Activated gamma-delta T cell (primary cell): ENCODE measurements at places on chromosomes 2 and 18.

GRCh38 chr2:115369400-115369799 is 927.0 kb downstream of the DPP10 start:
- DNase-seq, result no peak

- DNase-seq, result no peak
These were observed 17.1 kb upstream of the VPS4B start for GRCh38 chr18:63439334-63439733.

- no peak for DNase-seq
These were observed 205.1 kb downstream of the ARL4C start for GRCh38 chr2:234291765-234292204.

- peak; percentile 73 for DNase-seq
These were observed at the start of gene NMUR1 for GRCh38 chr2:231530099-231531011. TSS of gene NMUR1 (minus strand) at chr2:231530445. CDS start at chr2:231530361, 84 bp downstream.

DNA sequence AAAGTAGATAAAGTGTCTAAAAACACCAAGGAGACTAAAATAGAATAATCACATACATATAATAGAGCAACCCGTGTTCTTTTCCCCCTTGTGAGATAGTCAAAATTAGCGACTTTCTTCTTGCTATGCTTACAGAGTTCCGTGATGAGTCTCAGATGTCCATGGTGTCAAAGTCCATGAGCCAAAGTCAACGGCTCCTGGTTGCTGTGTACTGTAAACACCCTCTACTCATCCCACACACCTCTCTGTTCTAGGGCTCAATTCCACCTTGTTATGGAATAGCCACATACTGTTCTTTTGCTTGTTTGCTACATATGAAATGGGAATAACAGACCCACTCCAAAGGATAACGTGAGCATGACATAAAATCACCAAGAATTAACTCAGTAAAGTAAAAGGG is 52.5 kb downstream of the GAREM1 start:
- DNase-seq, result no peak

- peak; percentile 77 for DNase-seq
These were observed 2.4 kb upstream of the FOSL2 start for GRCh38 chr2:28390241-28390745.

DNA sequence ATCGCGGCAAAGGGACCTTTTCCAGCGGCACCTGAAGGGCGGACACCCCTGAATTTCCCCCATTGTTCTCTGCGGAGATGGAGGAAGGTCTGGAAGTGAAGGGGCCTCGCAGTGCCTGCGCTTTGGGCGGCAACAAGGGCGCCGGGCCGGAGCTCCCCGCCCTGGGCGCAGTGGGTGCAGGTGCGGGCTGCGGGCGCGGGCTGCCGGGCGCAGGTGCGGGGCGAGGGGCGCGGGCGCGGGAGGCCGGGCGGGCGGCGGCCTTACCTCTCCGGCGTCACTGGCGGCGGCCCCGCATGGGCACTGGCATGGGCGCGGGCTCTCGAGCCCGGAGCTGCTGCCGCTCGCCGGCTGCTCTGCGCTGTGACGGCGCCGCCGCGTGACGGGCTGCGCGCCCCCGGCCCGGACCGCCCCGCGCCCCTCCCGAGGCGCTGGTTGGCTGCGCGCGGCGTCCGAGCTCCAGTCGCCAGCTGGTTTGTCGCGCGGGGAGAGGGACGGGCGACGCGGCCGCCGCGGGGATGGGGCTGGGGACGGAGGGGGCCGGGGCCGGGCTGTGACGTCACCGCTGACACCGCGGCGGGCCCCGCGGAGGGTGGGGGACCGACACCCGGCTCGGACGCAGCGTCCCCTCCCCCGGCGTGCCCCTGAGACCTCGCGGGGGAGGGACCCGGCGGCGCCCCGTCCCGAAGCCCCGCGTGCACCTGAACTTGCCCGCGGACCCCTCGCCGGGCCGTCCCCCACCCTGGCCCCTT is at the start of gene KIF1A:
Gene KIF1A (minus strand): TSS at position 362 of the 749 bp plus-strand sequence. CDS start 22,467 bp downstream, outside the sequence.
- no peak for DNase-seq

DNA sequence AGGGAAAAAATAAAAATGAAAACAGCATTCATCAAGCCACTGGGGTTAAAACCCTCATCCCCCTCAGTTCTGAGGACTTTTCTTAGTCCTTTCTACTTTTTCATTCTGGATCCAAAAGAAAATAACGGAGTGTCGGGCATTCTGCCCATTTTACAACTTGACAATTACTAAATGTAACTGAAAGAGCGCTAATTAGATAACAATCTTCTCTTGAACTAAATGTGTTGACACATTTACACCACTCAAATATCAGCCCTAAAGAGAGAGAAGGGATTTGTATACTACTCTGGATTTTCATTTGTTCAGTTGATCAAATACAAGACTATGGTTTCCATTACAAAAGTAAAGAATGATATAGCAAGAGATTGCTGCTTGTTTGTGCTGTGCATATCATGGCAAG is 27.5 kb downstream of the ABCA12 start:
- DNase-seq, result no peak

DNA sequence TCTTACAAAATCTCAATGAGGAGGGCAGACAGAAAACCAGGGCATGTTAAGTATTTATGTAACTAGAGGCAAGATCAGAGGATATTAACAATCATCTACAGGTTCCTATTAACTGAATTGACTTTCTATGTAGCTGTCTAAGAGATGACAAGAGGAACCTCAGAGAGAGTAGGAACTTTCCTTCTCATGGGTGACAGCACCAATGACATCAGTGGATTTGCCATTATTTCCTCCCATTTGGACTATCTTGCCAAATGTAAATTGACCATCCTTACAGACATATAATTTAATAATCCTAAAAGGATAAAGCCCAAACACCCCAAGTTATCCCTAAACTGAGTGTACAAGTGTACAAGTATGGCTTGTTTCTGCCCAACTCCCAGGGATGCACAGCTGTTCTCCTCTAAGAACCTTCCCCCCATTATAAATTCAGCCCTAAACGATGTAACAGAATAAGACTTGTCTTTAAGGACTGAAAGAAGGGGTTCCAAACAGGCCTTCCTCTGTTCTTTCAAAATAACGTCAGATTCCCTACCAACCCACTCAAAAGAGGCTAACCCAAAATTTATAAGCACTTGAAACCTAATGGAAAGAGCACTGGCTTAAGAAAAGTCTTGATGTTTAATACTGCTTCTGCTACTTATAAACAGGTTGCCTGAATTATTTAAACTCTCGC is 73.4 kb upstream of the CHAC2 start:
- DNase-seq, result no peak

DNA sequence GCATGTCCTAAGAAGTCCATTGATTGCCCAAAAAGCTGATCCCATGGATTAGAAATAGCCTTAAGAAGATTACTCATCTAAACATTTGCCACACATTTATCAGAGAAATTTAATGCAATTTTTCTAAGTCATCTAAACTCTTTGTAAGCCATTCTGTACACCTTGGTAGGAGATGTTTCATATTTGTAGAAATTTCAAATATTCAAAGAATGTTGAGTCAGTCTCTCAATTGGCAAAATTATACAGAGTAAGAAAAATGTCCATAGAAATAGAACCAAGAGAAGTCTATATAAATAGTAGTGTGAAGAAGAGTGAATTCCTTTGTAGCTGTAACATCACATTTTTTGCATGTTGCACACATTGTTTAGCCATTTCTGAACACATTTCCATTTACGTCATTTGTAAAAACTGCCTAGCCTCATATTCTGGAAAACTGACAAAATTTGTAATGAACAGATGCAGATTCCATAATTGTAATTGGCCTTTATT is 128.6 kb downstream of the MSTN start:
- DNase-seq, result no peak

DNA sequence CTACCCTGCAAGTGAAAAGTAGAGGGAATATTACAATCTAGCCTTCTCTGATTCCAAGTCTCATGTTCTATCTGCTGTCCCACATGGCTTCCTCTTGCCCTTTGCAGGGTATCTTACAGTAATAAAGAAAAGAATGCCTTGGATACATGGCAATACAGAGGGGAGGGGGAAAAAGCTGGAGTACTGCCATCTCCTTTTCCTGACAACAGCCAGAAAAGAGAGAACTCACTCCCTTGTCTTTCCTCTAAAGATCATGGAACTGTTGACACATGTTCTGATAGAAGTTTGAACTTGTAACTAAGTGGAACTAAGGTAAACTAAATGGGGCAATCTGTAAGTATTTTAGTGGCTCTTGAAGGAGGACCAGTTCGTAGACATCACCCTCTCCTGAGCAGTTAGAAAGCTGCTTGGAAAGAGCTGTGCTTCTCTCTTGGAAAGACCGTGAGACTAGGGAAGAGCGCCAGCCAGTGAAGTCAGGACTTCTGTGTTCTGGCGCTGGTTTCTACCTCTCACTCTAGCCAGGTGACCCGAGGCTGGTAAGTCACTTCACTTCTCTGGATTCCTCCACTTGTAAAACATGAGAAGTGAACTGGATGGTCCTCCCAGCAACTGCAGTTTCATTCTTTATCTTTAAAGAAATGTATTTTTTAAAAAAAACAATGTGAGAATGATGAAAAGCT is 242.3 kb upstream of the FOSL2 start:
- no peak for DNase-seq

DNA sequence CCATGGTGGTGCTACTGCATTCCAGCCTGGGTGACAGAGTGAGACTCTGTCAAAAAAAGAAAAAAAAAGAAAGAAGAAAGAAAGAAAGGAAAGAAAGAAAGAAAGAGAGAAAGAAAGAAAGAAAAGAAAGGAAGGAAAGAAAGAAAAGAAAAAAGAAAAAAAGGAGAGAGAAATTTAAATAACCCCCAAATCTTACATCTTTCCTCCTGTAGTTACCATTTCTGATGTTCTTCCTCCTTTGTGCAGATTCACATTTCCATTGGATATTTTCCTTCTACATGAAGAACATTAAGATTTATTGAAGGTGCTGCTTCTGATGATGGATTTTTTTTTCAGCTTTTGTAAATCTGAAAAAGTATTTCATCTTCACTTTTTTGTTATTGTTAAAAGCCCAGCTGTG is 97.4 kb upstream of the TGFA start:
- no peak for DNase-seq

DNA sequence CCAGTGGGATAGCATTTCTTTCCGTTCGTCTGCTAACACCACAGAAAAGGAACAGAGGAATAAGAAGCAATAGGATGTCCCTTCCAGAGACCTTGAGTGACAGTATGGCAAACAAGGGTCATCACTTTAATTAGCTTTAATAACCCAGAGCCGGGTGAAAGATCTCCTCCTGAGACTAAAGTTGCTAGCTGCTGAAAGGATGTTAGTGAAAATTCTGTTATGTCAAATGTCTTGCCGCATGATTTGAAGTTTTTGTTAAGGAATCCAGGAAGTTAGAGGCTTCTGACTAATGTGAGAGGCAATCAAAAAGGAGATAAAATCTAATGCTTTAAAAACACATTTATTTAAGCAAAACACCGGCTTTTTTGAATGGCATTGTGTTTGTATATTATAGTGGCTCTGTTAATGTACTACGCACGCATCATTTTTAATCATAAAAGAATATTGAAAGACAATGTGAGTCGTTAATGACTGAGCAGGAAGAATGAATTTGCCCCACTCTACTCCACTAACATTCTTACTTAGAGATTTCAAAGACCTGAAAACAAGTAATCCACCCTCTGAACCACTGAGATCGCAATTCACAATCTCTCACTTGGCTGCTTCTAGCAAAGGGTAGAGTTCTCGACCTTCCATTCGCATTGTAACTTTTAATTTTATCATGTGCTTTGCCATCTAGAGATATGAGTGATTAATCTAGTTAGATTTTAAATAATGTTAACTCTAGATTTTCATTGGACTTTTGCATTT is 536.6 kb downstream of the LRRTM4 start:
- DNase-seq, result no peak

DNA sequence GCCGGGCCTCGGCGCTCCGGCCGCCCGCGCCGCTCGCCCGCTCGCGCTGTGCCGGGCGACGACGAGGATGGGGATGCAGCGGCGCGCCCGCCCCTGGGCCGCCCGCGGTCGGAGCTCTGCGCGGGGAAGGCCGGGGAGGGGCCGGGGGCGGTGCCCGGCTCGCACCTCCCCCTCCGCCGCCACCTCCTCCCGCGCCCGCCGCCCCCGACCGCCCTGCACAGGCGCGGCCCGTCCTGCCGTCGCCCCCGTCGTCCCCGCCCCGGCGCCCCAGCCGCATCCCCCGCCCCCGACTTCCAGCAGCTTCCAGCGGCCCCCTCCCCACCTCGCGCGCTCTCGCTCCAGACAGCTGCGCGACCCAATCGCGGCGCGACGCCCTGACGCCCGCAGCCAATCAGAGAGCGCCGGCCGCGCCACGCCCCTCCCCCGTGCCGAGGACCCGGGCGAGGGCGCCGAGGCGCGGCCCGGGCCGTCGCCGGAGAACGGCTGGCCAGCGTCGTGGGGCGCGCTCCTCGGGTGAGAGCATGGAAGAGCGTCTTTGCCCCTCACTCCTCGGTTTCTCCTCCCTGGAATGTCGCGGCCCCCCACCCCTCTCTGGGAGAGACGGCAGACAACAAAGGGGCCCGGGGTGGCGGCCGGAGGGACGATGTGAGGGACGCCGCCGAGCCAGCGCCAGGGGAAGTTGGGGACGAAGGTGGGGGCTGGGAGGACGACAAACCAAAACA is at the start of gene MBOAT2:
Gene MBOAT2 (minus strand): TSS at position 69 of the 722 bp plus-strand sequence. CDS start 70 bp downstream, outside the sequence.
- peak; percentile 61 for DNase-seq

- no peak for DNase-seq
These were observed 123.2 kb downstream of the OLA1 start for GRCh38 chr2:174125090-174125489.

- no peak for DNase-seq
These were observed 1.5 kb downstream of the PELI1 start for GRCh38 chr2:64142741-64143168.

DNA sequence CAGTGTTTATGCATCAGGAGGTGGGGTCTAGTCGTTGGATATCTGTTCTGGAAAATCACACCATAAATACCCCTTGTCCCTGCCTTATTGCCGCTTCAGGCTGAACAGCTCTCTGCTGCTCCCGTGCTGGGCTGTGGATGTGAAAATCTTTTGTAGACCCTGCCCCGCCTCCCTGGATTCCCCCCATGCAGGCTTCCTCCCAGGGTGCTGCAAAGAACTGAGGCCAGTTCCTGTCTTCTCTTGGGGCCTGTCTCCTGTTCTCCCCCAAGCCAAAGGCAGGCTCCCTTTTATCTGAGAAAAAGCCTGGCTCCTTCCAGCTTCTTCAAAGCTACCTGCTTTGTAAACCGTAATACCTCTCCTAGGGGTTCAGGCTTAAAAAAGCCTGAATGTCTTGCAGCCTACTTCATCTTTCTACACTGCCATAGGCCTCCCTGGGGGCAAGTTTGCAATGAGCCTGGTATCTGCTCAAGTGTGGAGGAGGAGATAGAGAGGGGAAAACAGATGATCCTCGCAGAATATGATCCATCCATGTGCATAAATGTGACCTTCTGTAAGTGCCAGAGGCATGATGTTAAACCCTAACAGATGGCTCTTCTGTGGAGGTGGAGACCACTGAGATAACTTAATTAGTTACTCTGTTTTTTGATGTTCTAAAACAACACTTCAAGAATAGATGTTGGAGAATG is 55.3 kb downstream of the VWA3B start:
- DNase-seq, result no peak

GRCh38 chr2:953408-953807 is 2.8 kb downstream of the SNTG2 start:
- no peak for DNase-seq
